ENCODE measurements at places on chromosomes 7 and 10.

GRCh38 chr10:13769946-13770345 lies 183.2 kb downstream of the PRPF18 start:
- no peak for DNase-seq

DNA sequence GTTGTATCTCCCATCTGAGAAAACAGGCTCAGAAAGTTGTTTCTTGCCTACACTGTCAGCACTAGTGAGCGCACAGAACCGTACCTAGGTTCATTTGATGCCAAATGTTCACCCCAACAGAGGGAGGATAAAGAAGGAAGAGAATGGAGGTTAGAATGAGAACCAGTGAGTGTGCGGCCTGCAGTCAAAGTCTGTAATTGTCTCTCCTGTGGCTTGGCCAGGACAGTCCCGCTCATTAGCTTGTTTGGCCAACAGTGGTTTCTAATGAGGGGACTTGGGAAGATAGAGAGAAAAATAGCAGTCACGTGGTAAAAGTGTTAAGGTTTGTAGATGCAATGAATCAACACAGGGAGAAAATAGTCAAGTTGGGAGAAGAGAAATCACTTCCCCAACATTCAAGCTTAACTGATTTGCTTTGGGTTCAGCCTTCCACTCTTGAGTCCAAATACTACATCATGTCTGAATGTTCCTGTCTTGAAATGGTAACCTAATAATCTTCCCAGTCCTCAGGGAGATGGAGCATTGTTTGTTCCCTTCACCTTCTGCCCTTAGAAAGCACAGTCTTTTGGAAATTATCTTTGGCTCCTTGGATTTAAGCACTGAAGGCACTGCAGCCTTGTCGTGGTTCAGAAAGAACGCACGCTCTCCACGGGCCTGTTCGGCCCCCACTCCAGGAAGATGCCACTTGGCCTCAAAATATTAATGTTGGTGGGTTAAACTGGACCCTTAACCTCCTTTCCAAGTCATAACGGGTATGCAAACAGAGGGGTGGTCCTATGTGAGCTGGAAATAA lies 360.4 kb upstream of the ZNF32 start:
- no peak for DNase-seq

- DNase-seq: no peak
Measured at GRCh38 chr10:112637901-112638300, 190.9 kb downstream of the VTI1A start.

DNA sequence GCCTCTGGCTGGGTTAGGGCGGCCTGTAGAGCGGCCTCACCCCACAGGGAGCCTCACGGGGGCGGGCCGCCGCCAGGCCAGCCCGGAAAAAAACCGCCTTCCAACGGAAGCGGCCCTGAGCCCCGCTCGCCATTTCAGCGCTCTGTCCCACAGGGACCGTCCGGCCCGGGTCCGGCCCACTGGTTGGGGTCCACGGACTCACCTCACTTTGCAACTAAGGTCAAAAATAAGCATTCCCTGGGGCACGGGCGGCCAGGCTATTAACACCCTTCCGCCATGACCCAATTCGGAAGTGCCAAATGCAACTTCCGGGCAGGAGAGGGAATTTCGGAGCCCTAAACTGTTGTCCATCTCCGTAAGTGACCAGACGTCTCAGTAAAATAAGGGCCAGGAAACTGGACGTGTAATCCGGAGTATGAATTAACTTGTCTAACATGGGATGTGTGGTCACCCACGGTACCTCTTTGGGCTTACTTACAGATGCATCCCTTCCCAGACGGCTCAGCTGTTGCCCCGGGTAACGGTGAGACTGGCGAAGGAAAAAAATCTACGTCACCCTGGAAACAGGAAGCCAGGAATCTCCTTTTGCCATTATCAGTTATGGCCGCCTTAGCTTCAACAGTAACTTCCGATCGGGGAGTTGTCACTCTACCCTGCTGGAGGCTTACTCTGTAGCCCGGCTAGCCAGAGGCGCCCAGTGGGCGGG lies at the start of gene BBIP1:
TSS of gene BBIP1 (minus strand) at position 538 of the 706 bp plus-strand sequence. CDS start 1,023 bp downstream, outside the sequence.
- DNase-seq: peak; percentile 73

DNA sequence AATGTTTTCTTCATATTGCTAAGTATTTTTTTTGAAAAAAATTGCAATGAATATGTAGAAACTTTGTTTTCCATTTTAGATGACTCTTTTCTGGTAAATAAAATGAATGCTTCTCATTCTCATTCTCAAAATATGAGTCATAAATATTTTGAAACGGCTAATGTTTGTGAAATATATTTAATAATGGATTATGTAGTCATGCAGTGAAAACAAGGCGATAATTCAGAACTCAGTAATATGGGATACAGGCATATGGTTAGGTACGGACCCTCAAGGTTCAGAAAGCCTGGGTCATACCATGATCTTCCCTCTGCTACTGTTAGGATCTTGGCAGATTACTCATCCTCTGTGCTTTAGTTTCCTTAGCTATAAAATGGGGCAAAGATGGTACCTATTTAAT lies 46.2 kb upstream of the SLC39A12 start:
- no peak for DNase-seq

DNA sequence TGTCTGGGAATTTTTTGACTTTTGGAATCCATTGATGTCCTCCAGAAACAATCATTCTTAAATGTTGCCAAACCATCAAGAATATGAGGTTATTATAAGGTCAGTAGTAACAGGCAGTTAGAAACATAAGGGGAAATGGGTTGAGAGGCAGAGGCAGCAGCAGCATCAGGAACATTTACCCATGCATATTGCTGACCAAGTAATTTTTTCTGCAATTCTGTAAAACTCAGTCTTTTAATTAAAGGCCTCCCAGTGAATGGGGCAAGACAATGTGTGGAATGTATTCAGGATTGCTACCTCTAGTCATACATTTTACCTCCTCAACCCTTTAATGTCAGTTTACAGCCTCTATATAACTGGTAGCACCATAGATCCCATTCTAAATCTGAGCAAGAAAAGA lies 66.5 kb upstream of the SKAP2 start:
- no peak for DNase-seq

GRCh38 chr10:119305860-119306513 lies 98.6 kb downstream of the GRK5 start:
- DNase-seq: no peak

- no peak for DNase-seq
Measured at GRCh38 chr10:76543655-76544054, 1094.0 kb downstream of the KCNMA1 start.

DNA sequence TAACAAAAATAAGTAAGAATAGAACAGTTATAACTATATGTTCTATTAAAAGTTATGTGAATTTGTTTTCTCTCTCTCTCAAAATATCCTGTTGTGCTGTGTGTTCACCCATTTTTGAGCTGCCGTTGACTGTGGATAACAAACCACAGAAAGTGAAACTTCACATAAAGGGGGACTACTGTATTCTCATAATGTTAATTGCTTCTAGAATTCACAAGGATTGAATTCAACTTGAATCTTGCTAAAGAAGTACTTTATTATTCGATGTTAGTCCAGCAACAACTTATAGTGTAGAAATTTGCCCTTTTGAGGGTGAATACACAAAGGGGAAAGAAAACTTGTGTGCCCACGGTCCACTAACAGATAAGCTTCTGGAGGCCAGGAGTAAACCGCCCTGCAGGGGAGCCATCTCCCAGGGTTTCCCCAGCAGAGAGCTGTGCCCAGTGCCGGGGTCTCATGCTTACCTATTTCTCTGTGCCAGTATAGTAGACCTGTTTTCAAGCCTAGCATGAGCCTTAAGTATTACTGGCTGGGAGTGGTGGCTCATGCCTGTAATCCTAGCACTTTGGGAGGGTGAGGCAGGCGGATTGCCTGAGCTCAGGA lies 87.1 kb downstream of the KAT6B start:
- no peak for DNase-seq

GRCh38 chr7:79272938-79273337 lies 180.5 kb downstream of the MAGI2 start:
- no peak for DNase-seq

DNA sequence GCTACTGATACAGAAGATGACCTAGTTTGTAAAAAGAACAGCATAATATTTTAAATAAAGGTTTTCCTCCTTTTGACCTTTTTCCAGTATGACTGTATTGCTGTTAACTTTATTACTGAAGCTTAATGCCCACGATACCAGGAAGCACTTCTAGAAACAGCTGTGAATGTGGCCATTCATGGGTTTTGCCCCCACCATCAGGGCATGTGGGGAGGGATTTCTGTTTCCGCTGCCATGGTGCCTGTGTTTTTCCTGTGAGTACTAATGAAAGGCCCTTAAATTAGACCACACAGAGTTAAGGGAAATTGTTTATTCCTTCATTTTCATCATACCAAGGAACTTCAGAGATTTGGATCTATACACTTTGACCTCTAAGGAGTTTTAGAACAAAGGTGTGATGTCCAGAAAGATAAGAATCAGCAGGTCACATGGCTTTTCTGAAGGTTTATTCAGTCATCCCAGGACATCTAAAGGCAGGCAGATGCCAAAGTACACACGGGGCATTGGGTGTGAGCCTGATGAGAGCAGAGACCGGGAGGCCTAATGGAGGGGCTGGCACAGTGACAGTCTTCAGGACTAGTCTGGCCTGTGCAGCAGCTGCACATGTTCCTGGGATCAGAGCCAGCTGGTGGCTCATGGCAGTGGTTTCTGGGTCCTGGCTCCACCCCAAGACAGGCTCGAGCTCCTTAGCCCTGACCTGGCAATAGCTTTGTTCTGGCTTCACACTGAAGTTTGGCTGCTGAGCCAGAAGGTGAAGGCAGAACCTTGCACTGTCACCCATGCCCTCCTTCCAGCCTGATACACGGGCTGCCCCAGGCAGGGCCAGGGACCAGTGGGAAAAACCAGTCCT lies 190.9 kb downstream of the REEP3 start:
- DNase-seq: peak; percentile 19

GRCh38 chr7:140062118-140062527 lies 628 bp downstream of the PARP12 start:
- DNase-seq: no peak

DNA sequence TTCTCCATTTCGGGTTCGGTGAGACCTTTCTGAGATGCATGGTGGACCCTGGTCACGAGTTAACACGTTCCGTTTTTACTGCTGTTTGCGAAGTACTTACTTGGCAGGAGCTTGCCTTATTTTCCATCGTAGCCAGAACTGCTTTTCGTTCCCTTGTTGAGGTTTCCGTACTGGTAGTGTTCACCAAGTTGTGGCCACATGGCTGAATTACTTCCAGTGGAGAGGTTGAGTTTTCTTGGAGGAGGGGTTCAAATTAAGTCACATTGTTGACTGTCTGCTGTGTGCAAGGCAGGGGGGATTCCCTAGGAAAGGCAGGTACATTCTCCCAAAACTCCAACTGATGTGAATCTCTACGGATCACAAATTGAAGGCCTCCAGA lies 4.0 kb downstream of the MXI1 start:
- DNase-seq: no peak

DNA sequence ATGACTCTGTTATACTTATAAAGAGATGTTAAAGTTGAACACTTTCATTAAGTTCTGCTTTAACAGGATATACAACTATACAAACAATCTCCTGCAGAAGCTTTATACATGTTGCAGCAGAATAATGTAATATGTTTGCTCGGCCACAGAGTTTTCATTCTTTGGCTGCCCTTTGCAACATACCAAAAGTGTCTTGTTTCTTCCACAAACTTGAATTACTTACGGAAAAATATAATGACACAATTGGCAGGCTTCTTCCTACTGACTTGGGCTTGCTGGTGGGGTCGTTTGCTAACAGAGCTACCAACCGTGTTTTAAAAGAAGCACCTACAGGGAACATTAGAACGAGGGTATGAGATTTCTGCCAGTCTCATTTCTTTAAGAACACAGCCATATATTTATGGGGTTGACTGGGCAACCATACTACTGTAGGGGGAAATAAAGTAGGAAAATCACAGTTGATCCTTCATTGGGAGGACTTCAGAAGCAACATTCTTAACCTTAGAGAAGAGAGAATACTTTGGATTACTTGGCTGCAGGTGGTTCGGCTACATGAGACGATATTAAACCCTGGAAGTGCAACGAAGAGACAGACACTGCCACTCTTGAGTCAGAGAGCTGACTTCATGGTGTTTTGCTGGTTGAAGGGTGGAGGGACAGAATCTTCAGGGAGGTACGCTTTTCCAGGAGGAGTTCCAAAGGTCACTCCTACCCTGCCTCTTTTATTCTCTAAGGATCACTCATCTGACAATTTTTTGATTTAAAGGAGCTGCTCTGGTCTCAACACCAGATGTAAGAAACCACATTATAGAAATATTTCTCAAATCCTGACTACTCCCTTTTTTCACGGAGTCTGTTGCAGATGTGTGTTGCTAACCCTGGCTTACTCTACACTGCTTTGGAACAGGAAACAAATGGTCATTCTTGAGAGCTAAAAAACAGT lies 123.9 kb downstream of the SEMA3C start:
- DNase-seq: no peak

DNA sequence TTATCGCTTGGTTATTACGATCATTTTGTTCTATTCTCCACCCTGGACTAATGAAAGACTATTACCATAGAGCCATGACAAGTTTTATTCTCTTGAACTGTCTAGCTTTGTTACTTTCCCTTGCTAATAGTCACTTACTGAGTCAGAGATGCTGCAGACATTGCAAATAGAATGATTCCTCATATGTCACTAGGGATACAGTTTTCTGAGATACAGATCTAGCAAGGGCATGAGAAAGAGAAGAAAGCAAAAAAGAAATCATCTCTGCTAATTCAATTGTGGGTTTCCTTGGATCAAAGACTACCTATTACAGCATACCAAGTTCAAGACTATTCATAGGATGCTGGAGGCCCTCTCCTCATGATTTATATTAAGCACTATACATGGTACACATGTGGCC lies 204.3 kb downstream of the MBL2 start:
- no peak for DNase-seq

- no peak for DNase-seq
Measured at GRCh38 chr7:155746188-155746587, 66.1 kb downstream of the SHH start.

- DNase-seq: no peak
Measured at GRCh38 chr10:26335574-26336093, 102.5 kb upstream of the APBB1IP start.

- DNase-seq: no peak
Measured at GRCh38 chr10:114284346-114285071, 45.5 kb downstream of the VWA2 start.

GRCh38 chr7:119571666-119572065 lies 701.3 kb upstream of the KCND2 start:
- no peak for DNase-seq

DNA sequence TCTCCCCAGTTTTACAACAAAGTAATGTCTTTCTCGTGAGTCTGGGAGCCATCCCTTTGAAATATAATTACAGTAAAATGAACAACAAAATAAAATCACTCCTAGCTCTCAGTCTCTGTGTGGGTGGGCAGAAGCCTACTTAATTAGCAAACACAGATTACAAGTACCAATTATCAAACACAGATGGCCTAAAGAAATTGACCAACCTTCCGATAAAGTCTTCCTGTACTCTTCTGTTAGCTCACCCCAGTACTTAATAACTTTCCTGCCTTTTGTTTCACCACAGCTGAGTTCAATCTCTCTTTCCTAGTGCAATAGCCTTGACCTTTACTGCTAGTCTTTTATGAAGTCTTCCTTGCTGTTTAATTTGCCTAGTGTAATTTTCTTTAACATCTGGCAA lies 719.2 kb upstream of the MBL2 start:
- DNase-seq: no peak

- peak; percentile 10 for DNase-seq
Measured at GRCh38 chr7:32761451-32762205, 129.9 kb downstream of the KBTBD2 start.

GRCh38 chr7:80924090-80924489 lies 5.2 kb upstream of the SEMA3C start:
- DNase-seq: no peak
